Kasumi-1 (cell line): ENCODE measurements at places on chromosomes 2 and 18.

- no peak for DNase-seq
These were observed 90.6 kb downstream of the TWIST2 start for GRCh38 chr2:238938401-238939055.

- DNase-seq: no peak
These were observed 108.5 kb downstream of the PXDN start for GRCh38 chr2:1635823-1636222.

GRCh38 chr18:59149007-59149406 lies 9.3 kb downstream of the SEC11C start:
- no peak for DNase-seq

- DNase-seq: no peak
These were observed 144.1 kb downstream of the FHOD3 start for GRCh38 chr18:36441426-36442240.

- DNase-seq: no peak
These were observed 83.6 kb downstream of the ACVR1 start for GRCh38 chr2:157792335-157793052.

DNA sequence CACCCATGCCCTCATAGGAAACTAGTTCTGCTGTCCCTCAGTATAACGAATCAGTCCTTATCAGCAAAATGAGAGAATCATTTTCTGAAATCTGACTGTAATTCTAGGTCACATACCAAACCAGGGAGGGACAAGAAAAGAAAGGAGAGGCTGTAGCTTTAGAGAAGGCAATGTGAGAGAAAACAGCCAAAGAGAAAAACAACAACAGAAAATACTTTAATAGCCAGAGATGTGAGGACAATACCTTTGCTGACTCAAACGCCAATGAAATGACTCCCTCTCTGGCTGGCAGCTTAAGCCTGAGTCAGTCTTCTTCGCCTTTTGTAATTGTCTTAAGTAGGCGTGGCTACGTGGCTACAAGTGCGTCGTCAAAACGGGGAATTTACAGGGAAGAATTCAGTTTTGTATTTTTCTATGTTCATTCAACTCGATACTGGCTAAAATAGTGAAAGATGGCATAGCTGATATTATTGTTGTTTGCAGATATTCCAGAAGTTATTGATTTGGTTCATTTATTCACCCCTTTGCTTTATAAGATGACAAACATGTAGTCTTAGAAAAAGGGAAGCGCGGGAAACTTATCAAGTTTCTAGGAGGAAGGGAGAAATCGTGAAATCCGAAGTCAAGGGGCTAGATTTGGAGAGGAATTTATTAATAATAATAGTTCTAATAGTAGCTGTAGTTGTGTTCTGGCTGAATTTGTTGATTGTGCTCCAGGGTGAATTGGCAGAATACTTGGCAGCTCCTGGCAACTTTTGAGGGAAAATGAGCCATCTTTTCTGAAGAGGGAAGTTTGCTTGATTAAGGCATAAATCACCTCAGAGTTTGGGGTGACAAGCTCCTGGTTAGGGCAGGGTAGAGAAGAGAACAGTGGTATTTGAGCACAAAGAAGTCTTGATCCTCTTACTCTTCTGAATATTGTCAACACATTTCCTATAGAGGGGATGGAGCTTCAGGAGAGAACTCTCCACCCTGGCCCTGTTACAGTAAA lies at the start of gene IL1A:
TSS of gene IL1A (minus strand) at position 295 of the 991 bp plus-strand sequence. CDS start 723 bp downstream, outside the sequence.
- no peak for DNase-seq
